NCI-H2171 (cell line): ENCODE measurements at places on chromosomes 7 and 10.

DNA sequence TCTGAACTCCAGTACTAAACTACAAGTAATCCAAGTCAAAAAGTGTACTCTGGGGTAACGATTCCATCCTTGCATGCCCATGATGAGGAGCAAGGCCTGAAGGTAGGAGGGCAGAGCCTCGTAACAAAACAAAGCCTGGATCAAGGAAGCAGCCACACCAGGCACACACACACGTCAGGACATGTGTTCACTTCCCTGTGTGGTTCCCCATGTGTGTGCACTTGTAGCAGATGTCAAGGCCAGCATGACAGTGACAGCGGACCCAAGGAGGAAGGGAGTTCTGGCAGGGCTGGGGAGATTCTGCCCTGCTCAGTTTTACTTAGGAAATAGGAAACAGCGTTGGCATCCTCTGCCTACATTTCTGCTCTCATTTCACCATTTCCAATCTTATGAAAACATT, 92.8 kb downstream of the ALOX5 start:
- no peak for DNase-seq

GRCh38 chr10:5618829-5619228, 47.6 kb downstream of the ASB13 start:
- DNase-seq, result no peak

GRCh38 chr7:107666790-107667189, 6.2 kb downstream of the SLC26A4 start:
- DNase-seq, result no peak

- no peak for DNase-seq
Observed at GRCh38 chr7:23164846-23165245, 17.0 kb upstream of the NUP42 start.

DNA sequence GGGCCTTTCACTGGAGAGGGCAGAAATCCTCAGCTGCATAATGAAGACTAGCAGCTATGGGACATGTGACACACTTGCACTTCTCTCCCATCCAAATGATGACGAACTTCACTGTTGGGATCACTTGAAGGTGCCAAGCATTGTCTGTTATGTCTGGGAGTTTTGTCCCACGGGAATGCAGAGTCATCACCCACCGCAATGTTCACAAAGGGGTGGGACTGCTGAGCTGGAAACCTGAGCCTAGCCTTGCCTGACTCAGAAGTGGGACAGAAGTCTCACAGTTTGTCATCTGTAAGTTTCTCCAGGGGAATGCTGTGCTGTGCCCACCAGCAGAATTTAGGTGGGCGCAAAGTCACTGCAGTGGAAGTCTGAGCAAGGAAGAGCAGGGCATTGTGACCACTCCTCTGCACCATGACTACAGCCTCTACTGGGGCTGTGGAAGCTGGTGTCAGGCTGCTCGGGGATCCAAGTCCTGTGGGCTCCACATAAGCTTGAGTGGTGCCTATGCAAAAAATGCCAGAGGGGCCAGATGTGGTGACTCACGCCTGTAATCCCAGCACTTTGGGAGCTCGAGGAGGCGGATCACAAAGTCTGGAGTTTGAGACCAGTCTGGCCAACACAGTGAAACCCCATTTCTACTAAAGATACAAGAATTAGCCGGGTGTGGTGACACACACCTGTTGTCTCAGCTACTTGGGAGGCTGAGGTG, 472.0 kb upstream of the CNTNAP2 start:
- no peak for DNase-seq

DNA sequence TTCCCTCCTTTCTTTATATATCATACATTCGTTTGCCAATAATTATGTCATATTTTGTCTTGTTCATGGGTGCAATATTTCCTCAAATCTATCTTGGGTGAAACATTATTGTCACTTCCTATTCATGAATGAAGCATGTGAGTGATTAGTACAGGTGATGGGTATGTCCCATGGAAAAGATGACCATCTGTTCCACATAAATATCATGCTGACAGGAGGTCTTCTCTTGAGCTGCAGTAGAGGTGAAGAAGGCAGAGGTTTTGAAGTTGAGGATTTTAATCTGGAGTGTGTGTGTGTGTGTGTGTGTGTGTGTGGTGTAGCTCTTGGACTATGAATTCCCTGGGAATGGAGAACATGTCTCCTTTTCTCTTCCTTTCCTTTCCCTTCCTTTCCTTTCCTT, 350.5 kb upstream of the CHRM2 start:
- no peak for DNase-seq
